ENCODE measurements at places on chromosomes 3 and 15.
A peak's percentile ranks its signal among the peaks of the same experiment; 100 is the strongest.

- no peaks in the 10 kb centered on the region for H3K36me3 ChIP-seq
- H3K4me3 ChIP-seq, result no peak overlapping the region
- H3K27me3 ChIP-seq, result no peaks in the 10 kb centered on the region
Observed at GRCh38 chr3:160671231-160671630, 5.7 kb upstream of the ARL14 start.

GRCh38 chr3:149352556-149352955 lies 19.1 kb upstream of the TM4SF18 start:
- no peak overlapping the region for H3K27ac ChIP-seq
- peak; percentile 75 for DNase-seq
- H3K27me3 ChIP-seq, result no peaks in the 10 kb centered on the region
- 0 out of 2 replicates have a peak, but pooled peaks cover 4% of the 10 kb centered on the region for H3K4me1 ChIP-seq
- no peaks in the 10 kb centered on the region for H3K36me3 ChIP-seq

GRCh38 chr3:140007081-140007480 lies 72.1 kb downstream of the CLSTN2 start:
- no peaks in the 10 kb centered on the region for H3K4me1 ChIP-seq
- no peak for DNase-seq
- H3K27ac ChIP-seq, result no peak overlapping the region
- H3K36me3 ChIP-seq, result no peaks in the 10 kb centered on the region
- no peaks in the 10 kb centered on the region for H3K27me3 ChIP-seq

GRCh38 chr15:72340366-72340765 lies 20.4 kb upstream of the CELF6 start:
- peaks cover 2% of the 10 kb centered on the region for H3K36me3 ChIP-seq
- H3K27me3 ChIP-seq, result no peaks in the 10 kb centered on the region
- H3K27ac ChIP-seq, result no peak overlapping the region
- DNase-seq, result no peak
- peaks cover 10% of the 10 kb centered on the region for H3K4me1 ChIP-seq

GRCh38 chr3:49901366-49902339 lies 2.0 kb downstream of the MST1R start:
- no peaks in the 10 kb centered on the region for H3K27me3 ChIP-seq
- H3K4me3 ChIP-seq, result no peak overlapping the region
- H3K36me3 ChIP-seq, result no peaks in the 10 kb centered on the region
- peaks cover 20% of the 10 kb centered on the region for H3K4me1 ChIP-seq
- no peak overlapping the region for H3K27ac ChIP-seq

DNA sequence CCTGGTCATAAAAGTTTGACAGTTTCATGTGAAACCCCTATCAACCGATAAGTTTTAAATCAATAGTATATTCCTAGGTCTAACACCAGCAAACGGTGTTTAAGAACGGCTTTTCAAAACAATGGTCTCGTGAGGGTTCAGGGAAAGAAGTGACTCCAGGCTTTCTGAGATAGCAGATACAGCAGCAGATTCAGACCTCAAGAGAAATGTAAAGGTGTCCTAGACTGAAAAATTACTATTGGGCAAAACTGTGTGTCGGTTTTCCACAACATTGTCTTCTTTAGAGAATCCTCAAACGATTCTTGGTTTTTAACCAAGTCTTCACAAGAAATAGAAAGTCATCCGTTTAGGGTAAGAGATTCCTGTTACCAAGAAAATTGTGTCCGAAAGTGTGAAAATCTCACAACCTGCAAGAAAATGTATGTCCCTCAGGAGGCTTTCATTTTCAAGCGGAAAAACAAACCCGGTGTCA lies 1.2 kb downstream of the SETD2 start:
- DNase-seq, result no peak
- no peaks in the 10 kb centered on the region for H3K27me3 ChIP-seq
- H3K36me3 ChIP-seq, result peaks cover 4% of the 10 kb centered on the region

DNA sequence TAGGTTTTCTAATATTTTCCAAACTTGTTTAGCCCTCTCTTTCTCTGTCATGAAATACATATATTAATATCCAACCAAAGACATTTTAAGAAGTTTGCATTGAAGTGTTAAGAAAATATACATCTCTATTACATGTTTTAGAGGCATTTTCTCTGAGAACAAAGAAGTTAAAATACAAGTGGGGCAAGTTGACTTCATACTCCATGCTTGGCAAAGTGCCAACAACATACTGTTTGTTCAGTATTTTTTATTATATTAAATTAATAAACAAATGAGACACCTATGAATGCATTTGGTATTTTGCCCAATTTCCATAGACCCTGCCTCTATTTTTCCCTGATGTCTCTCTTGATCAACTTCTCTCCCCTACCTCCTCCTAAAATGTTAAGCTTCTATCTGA lies 232.8 kb upstream of the MRPL3 start:
- H3K36me3 ChIP-seq, result no peaks in the 10 kb centered on the region
- H3K27ac ChIP-seq, result no peak overlapping the region
- no peak for DNase-seq

DNA sequence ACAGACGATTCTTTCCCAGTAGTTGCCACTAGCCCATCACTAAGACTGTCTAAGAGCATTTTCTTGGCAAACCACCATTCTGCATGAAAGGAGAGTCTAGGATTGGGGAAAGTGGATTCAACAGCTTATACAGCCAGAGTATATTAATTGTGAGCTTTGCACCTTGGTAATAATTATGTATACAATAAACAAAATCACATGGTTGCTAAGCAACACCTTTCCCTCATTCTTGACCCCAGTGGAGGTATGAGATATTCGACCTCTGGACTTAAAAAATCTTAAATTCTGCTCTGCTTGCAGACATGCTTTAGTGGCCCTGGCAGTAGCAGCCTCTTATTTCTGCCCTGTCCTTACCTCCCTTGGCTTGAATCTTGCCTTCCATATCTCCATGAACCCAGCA lies 73.1 kb downstream of the PPP2R3A start:
- no peak overlapping the region for H3K4me3 ChIP-seq
- no peaks in the 10 kb centered on the region for H3K27me3 ChIP-seq
- H3K36me3 ChIP-seq, result no peaks in the 10 kb centered on the region
- H3K4me1 ChIP-seq, result peaks cover 8% of the 10 kb centered on the region

DNA sequence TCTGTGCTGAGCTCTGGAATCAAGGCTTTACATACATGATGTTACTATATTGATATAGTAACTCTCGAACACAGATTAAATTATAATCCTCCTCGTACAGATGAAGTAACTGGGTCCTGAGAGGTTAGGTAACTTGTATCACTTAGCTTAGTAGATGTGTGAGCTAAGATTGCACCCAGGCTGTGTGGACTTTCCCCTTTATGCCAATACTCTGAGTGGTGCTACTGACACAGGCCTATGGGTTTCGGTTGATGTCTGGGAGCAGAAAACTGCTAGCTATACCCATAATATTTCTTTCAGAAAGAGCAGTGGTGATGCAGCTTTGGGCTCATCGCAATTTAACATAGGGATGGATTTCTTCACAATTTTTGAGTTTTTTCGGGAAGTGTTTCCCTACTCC lies 259.7 kb downstream of the RBMS3 start:
- peaks cover 2% of the 10 kb centered on the region for H3K4me1 ChIP-seq
- H3K27ac ChIP-seq, result no peak overlapping the region
- DNase-seq, result no peak

GRCh38 chr3:149796026-149796425 lies 3.7 kb upstream of the ANKUB1 start:
- H3K4me3 ChIP-seq, result no peak overlapping the region
- H3K27ac ChIP-seq, result no peak overlapping the region
- peaks cover 3% of the 10 kb centered on the region for H3K27me3 ChIP-seq
- no peak for DNase-seq
- H3K4me1 ChIP-seq, result no peaks in the 10 kb centered on the region

- H3K27me3 ChIP-seq, result no peaks in the 10 kb centered on the region
- peak overlapping the region; percentile 67 for H3K27ac ChIP-seq
- no peaks in the 10 kb centered on the region for H3K4me1 ChIP-seq
Observed at GRCh38 chr3:60160111-60160821, 1091.0 kb downstream of the FHIT start.

- H3K4me1 ChIP-seq, result peaks cover 30% of the 10 kb centered on the region
- DNase-seq, result no peak
- 0 out of 2 replicates have a peak overlapping the region, but pooled peaks have one; percentile 75 for H3K27ac ChIP-seq
- no peak overlapping the region for H3K4me3 ChIP-seq
- H3K27me3 ChIP-seq, result no peaks in the 10 kb centered on the region
Observed at GRCh38 chr15:52464478-52464877, 64.2 kb downstream of the MYO5A start.

- no peaks in the 10 kb centered on the region for H3K4me1 ChIP-seq
- H3K27ac ChIP-seq, result no peak overlapping the region
- DNase-seq, result no peak
- no peaks in the 10 kb centered on the region for H3K27me3 ChIP-seq
Observed at GRCh38 chr3:153029350-153029749, 132.7 kb upstream of the RAP2B start.

DNA sequence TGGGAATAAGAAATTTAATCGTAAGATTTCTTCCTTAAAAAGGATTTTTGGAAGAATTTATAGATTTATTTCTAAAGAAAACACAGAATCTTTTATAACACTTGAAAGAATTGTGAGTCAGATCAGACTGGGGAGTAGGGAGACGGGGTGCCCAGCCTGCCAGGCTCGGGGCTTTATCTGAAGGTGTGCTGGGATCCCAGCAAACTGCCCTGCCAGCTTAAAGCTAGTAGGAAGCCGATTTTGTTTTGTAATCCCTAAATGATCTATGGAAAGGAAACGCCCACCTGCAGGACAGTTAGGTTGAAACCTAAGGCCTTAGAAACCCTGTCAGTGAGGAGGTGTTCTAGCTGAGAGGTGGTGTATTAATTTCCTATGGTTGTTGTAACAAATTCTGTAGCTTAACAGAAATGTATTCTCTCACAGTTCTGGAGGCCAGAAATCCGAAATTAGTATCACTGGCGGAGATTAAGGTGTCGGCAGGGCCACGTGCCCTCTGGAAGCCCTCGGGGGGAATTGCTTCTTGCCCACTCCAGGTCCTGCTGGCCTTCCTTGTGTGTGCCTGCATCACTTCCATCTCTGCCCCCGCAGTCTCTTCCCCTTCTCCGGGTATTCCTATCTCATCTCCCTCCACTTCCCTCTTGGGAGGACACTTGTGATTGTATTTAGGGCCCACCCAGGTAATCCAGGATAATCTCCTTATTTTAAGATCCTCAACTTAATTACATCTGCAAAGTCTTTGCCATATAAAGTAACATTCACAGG lies 19.3 kb upstream of the RAB6B start:
- H3K36me3 ChIP-seq, result no peaks in the 10 kb centered on the region
- no peak overlapping the region for H3K27ac ChIP-seq
- no peak for DNase-seq
- no peaks in the 10 kb centered on the region for H3K27me3 ChIP-seq

DNA sequence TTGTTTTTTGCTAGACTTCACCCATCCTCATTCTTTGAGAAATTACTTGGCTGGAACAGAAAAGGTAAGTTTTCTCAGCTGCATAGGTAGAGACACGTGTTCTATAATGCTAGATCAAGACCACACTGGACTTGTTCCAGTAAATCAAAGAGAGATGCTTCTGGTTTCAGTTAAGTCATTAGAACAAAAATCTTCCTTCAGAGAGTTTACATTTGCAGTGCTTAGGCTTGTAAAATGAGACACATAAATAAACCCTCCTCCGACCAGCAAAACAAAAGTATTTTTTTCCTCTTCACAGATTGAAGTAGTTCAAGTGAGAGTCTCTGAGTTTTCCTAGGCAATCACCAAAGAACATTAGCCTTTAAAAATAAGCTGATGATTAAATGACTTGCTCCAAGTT lies 87.3 kb upstream of the PROK2 start:
- no peaks in the 10 kb centered on the region for H3K36me3 ChIP-seq
- no peaks in the 10 kb centered on the region for H3K27me3 ChIP-seq
- peak overlapping the region; percentile 69 for H3K27ac ChIP-seq
- peaks cover 46% of the 10 kb centered on the region for H3K4me1 ChIP-seq

GRCh38 chr15:49645941-49646340 lies 25.1 kb downstream of the DTWD1 start:
- H3K4me1 ChIP-seq, result peaks cover 10% of the 10 kb centered on the region
- no peak overlapping the region for H3K4me3 ChIP-seq
- H3K27me3 ChIP-seq, result no peaks in the 10 kb centered on the region
- H3K36me3 ChIP-seq, result no peaks in the 10 kb centered on the region

GRCh38 chr3:193863657-193864357 lies 270.8 kb downstream of the OPA1 start:
- DNase-seq, result no peak
- peaks cover 23% of the 10 kb centered on the region for H3K27me3 ChIP-seq
- H3K4me3 ChIP-seq, result no peak overlapping the region
- no peaks in the 10 kb centered on the region for H3K36me3 ChIP-seq
- H3K27ac ChIP-seq, result no peak overlapping the region
- peaks cover 18% of the 10 kb centered on the region for H3K4me1 ChIP-seq

DNA sequence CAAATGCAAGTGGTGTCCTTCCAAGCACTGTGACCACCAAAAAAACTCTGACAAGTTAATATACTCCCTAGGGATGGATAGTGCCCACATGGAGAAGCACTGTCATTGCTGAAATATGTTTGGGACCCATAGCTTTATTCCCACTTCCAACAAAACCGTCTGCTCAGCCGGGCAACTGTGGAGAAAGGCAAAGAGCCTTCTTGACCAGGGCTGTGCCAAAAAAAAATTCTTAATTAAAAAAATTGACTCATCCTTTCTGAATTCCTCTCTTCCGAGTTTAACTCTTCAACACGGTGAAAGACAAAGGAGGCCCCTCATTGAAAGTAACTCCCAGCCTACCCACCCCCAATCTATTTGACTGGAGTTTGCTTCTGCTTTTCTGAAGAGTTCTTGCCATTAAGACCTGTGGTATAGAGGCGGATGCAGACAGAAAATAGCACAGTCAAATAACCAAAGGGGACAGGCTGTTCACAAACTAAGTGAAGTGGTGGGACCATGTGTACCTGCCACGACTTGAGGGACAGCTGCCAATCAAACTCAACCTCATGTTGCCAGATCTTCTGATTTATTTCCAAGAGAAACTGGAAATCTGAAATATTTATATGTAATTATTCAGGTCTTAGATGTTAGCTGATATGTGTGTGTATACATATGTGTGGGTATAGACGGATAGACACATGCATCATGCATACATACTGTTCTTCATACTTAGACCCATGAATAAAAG lies 135.4 kb upstream of the PFN2 start:
- no peak overlapping the region for H3K4me3 ChIP-seq
- H3K27ac ChIP-seq, result no peak overlapping the region
- DNase-seq, result no peak

DNA sequence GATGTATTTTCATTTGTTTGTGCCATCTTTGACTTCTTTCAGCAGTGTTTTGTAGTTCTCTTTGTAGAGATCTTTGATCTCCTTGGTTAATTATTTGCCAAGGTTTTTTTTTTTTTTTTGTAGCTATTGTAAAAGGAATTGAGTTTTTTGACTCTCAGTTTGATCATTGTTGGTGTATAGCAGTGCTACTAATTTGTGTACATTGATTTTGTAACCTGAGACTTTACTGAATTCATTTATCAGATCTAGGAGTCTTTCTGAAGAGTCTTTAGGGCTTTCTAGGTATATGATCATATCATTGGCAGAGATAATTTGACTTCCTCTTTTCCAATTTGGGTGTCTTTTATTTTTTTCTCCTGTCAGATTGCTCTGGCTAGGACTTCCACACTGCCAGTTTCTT lies 42.2 kb upstream of the POMGNT2 start:
- H3K36me3 ChIP-seq, result no peaks in the 10 kb centered on the region
- peaks cover 4% of the 10 kb centered on the region for H3K27me3 ChIP-seq
- H3K4me3 ChIP-seq, result no peak overlapping the region

DNA sequence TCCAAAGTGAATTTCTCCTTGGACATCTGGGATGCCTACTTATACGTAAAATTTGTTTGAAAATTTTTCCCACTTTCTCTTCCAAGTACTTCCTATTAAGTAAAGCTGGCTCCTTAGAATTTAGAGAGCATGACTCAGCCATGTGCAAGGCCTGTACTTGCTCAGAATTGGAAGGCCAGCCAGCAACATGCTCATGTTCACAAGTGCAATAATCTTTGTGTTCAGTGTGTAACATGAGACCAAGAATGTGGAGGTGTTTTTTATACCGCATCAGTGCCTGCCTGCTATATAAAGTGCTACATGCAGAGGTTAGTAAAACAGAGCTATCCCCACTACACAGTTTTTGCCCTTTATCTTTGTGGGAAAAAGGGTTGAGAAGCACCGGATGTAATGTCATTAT lies 151.9 kb upstream of the FEZF2 start:
- H3K4me3 ChIP-seq, result no peak overlapping the region
- no peak overlapping the region for H3K27ac ChIP-seq
- H3K4me1 ChIP-seq, result peaks cover 4% of the 10 kb centered on the region
